ENCODE measurements at places on chromosomes 5 and 9.

DNA sequence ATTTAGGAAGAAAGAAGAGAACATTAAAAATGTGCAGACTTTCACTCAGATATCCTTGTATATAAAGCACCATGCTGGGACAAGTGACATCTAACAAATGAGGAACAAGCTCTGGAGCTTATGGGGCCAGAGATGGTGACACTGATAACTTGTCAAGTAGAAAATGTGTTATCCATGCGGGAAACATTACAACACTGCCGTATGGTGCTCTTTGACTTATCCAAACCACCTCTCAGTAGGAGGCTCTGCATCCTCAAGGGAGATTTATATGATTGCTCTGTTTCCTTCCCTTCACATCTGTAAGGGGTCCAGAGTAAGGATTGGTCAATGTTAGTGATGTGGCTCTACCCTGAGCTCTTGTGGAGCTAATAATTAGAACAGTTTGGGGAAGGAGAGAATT, 23.5 kb downstream of the KCTD16 start:
- DNase-seq: no peak

- DNase-seq: no peak
These were observed 20.2 kb downstream of the TLE1 start for GRCh38 chr9:81669041-81669651.

DNA sequence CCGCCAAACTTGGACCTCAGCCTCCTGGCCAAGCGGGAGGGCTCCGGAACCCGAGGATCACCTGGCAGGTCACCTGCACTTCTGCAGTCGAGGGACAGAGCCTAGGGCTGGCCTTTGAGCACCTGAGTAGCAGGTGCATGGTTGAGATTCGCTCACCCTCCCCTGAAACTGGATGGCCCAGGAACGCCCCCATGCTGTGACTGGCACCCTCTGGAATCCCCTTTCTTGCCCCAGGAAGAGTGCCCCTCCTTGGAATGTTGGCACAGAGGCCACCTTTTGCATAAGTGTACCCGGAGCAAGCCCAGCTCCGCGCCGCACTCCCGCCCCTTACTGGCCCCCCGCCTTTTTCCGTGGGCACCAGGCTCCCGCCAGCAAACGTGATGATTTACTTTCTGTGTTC, 112.5 kb upstream of the IER5L start:
- no peak for DNase-seq

GRCh38 chr5:154447089-154447725, 1.4 kb downstream of the SAP30L start:
- DNase-seq: peak; percentile 43

DNA sequence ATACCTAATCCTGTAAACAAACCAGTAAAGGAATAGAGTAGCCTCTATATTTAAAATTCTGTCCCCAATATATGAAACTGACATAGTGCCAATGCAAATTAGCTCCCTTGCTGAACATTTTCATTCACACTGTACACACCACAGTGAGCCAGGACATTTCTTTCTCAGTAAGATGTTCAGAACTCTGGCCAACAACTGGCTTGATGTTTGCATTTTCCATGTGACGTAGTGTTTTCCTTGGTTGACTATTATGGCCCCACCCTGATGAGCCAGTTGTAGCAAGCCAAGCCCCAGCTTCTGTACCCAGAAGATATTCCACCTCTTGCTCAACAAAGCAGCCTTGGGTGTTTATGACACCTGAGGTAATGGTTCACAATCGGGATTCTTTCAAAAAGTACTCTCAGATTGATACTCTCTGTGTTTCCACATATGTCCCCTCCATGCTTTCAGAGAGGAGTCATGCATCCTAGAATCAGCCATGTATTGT, 17.7 kb upstream of the ANXA1 start:
- DNase-seq: no peak

GRCh38 chr5:158998793-158999325, 100.9 kb downstream of the EBF1 start:
- no peak for DNase-seq

DNA sequence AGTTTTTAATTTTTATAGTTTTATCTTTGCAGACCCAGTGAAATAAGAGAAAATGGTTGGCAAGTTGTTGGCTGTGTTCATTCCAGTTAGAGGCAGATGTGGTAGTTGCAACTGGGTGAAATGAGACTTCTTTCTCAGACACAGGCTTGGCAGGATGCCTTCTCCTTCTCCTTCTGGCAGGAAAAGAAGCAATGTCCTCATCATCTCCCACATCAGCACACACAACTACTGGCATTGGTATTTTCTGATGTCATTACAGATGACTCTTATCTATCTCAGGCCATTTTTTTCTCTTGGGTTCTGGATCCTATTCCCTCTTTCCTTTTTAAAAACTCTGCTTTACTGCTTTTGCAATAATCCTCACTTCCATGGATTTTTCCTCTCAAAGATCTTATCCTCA, 103.3 kb upstream of the EDIL3 start:
- DNase-seq: no peak

DNA sequence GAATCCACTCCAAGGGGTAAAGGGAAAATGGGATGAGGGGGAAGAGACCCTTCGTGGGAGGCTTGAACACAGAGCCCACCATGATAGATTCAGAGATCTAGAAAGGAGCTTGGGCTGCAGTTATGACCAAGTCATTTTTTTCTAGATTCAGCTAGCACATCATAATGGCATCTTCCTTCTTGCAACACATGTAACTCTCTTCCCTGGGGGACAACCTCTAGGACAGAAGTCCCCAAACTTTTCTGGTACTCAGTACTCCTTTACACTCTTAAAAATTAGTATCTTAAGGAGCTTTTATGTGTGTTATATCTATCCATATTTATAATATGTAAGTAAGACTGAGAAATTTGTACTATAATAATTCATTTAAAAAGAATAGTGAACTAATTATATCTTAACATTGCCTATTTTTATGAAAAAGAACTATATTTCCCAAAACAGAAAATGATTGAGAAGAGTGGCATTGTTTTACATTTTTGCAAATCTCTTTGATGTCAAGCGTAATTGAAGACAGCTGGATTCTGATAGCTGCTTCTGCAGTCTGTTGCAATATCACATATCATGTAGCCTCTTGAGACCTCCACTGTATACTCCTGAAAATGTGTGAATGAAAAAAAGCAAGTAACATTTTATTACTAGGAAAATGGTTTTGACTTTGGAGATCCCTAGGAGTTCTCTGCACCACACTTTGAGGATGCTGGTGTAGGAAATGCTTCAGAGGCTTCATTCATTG, 875 bp downstream of the ACO1 start:
- peak; percentile 22 for DNase-seq

DNA sequence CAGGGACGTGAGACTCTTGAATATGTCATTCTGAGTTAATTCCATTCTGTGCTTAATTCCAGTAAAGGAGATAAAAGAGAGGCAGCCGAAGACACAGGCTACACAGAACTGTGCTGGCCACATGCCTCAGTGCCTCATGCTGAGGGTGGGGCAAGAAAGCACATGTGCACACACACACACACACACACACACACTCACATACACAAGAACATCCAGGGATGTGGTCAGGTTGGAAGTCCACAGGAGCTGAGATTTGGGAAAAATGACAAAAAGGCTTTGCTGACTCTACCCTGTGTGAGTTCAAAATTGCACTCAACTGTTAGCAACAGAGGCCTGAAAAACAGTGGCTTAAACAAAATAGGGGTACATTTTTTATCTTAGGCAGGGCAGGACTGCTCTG, 40.5 kb downstream of the ALG2 start:
- DNase-seq: no peak

DNA sequence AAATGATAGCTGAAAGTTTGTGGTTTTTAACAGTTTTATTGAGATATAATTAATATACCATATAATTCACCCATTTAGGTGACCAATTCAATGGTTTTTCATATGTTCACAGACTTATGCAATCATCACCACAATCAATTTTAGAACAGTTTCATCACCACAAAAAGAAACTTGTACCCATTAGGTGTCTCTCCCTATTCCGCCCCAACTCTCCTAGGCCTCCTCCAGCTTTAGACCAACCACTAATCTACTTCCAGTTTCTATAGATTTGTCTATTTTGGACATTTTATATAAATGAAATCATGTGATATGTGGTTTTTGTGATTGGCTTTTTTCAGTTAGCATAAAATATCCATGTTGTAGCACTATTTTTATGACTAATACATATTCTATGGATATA, 38.6 kb downstream of the YTHDC2 start:
- DNase-seq: no peak

- no peak for DNase-seq
These were observed 620 bp upstream of the VPS13A start for GRCh38 chr9:77176686-77177142.

DNA sequence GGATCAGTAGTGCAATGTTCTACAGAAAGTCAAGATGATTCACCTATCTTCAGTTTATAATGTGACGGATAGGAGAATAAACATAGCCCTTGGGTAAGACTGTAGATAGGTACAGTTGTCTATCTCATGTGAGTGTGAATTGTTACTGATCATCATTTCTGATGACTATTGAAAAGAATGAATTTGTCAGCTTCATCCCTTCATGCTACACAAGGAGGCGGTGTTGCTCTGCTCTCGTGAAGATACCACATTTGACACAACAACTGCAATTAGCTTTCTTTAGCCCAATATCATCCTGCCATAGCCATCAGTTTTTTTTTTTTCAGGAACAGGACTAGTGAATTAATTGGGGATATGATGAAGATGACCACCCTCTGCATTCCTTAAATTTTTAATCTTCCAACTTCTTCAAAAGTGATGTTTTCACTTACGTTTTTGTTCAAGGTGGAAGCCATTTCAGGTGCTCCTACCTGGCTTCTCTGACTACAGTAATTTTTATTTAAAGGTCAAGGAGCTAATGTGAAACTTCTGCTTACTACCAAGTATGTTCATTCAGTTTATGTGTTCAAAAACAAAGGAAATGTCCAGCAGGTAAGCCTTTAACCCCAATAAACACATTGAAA, 152.9 kb upstream of the MOCS2 start:
- no peak for DNase-seq
